Colonic mucosa (tissue), 4 donors: ENCODE measurements at places on chromosomes 7 and 10.

- no peak for DNase-seq
Measured at GRCh38 chr7:80392229-80393169, 119.4 kb downstream of the GNAT3 start.

DNA sequence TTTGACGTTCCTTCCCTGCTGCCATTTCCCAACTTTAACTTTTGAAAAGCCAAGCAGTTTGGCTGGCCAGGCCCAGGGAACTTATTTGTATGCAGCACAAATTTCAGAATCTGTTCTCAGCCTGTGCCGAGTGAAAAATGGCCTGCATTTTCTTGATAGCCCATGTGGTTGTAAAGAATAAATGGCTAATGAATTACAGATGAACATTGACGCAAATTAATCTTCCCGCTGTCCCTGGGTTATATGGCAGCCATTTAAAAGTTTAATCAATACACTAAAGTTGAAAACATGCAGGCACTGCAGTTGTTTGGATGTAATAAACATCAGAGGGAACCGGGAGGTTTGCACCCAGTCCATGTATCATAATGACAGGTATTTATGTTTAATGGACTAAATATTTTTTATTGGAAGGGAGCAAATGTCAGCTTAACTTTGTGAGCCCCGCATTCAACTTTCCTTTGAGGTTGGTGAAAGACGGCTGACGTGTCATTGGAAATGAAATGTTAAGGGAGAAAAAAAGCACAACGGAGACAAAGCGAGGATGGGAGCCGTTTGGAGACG lies 1092.4 kb downstream of the LRMDA start:
- no peak for DNase-seq

GRCh38 chr7:155182406-155182970 lies 112.4 kb downstream of the HTR5A start:
- DNase-seq: no peak

DNA sequence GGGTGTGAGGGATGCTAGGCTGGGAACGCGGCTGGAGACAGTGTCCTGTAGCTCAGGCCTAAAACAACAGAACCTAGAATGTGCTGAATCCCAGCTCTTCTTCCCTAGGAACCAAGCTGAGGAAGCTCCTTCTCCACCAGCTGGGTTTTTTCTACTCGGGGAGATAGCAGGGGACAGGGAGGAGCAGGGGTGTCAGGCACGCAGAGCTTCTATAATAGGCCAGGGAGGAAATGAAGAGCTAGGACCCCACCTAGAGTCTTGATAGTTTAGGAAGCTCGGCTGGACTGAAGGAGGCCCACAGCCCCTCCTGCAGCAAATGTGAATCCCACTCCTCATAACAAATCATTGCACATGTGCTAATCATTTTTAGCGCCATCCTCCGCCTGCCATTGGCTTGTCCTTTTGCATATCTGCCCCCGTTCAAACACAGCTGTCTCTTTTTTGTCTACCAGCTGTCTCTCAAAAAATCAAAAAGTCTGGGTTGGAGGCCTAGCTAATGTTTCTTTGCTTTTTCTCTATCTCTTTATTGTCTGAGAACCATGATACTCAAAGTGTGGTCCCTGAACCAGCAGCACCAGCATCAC lies 24.1 kb upstream of the FAM180A start:
- no peak for DNase-seq

DNA sequence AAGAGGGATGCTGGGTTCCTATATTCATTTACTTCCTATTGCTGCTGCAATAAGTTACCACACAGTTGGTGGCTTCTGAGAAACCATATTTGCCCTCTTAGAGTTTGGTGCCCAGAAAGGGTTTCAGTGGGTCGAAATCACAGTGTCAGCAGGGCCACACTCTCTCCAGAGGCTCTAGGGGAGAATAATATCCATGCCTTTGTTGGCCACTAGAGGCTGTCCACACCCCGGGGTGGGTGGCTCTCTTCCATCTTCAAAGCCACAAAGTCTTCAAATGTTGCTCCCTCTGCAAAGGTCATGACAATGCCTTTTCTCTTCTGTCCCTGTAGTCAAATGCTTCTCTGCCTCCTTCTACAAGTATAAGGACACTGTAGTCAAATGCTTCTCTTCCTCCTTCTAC lies 989.4 kb downstream of the CCSER2 start:
- DNase-seq: no peak
